Amygdala (tissue), 56 donors: ENCODE measurements at places on chromosomes 7 and 10.
A peak's percentile ranks its signal among the peaks of the same experiment; 100 is the strongest.

- DNase-seq, result no peak
Measured at GRCh38 chr7:140239653-140239935, 62.8 kb upstream of the KDM7A start.

GRCh38 chr7:73968487-73968886 lies 59.5 kb upstream of the ELN start:
- DNase-seq, result no peak

GRCh38 chr7:133614251-133614650 lies 361.4 kb downstream of the EXOC4 start:
- no peak for DNase-seq

DNA sequence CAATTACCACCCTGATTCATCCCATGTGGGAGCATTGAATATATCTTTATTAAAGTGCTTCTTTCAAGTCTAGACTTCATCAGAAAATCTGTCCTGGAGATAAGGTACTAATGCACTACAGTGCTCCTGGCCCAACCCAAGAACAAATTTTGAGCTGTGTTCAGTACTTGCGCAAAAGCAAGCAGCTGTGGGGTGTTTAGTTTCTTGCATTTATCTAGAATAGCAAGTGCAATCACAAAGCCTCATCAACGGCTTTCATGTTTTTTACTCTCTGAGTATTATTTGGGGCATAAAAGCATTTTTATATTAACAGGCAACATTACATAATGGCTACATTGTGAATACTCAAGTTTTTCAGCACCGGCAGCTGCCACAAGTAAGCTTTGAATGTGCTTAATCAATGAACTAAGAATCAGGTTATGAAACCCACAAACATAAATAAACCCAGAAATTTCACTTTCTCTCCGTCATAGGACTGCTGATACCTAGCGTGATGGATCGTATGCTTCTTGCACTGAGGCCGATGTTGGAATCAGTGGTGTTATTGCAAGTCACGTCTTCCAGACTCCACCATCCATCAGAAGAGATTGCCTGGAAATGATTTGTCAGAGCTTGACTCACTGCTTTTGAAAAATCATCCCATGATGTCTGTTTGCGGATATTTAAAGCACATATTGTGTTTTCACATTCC lies 113.1 kb downstream of the CTTNBP2 start:
- no peak for DNase-seq

GRCh38 chr10:49333192-49333591 lies 34.2 kb downstream of the C10orf71 start:
- no peak for DNase-seq

GRCh38 chr7:20330928-20331909 lies 519 bp downstream of the ITGB8 start:
- DNase-seq, result peak; percentile 86

- peak; percentile 61 for DNase-seq
Measured at GRCh38 chr7:36115448-36116321, 37.4 kb upstream of the EEPD1 start.

DNA sequence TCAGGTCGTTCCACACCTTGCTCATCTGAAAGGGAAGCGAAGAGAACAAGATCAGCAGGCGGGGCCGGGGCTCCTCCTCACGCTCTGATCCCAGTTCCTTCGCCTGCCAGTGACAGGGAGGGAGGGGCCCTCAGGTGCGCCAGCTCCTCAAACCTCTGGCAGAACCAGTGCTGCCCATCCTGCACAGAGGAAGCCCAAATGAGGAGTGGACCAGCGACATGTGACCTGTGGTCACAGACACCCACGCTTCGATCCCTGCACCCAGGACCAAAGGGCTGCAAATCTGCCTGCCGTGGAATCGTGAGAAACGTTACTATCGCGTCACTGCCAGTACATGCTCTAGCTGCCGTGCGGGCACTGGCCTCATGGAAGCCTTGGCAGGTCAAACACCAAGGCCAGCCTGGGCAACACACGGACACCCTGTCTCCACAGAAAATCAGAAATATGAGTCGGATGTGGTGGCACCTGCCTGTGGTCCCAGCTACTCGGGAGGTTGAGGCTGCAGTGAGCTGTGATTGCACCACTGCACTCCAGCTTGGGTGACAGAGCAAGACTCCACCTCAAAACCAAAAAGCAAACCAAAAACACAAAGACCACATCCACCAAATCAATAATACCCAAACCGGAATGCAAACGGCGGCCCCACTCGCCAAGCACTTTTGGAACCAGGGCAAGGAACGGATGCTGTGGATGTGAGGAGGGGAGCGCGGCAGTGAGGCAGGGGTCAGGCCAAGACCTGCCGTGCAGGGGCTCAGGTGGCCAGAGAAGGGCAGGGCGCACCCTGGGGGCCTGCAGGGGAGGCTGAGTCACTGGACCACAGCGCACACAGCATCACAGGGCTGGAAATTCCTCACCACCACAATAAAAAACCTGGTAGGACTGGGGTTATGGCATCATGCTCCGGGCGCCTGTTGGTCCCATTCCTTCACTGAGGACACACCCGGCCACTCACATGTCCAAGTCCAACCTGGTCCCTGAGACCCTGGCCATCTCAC lies 13.4 kb downstream of the NUDT1 start:
- no peak for DNase-seq

DNA sequence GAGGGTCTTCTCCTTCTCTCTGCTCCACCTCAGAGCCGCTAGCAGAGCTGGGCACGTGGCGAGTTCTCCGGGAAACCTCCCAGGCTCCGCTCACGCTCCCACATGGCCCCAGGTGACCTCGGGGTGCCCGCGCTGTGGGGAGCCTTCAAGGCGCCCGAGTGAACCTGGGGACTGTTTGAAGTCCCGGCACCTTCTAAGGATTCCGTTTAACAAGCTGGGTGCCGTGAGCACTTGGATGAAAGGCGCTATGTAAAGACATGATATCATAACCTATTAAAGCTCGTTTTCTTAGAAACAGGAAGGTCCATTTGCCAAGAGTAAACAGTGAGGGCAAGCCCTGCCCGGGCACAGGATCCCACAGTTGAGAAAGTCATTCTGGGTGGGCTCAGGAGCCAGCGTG lies 15.8 kb upstream of the MYL10 start:
- no peak for DNase-seq

GRCh38 chr7:54349229-54349628 lies 192.9 kb upstream of the VSTM2A start:
- no peak for DNase-seq

- DNase-seq, result no peak
Measured at GRCh38 chr7:117092785-117093184, 139.5 kb downstream of the ST7 start.

- DNase-seq, result no peak
Measured at GRCh38 chr7:36232555-36232954, 79.5 kb downstream of the EEPD1 start.

DNA sequence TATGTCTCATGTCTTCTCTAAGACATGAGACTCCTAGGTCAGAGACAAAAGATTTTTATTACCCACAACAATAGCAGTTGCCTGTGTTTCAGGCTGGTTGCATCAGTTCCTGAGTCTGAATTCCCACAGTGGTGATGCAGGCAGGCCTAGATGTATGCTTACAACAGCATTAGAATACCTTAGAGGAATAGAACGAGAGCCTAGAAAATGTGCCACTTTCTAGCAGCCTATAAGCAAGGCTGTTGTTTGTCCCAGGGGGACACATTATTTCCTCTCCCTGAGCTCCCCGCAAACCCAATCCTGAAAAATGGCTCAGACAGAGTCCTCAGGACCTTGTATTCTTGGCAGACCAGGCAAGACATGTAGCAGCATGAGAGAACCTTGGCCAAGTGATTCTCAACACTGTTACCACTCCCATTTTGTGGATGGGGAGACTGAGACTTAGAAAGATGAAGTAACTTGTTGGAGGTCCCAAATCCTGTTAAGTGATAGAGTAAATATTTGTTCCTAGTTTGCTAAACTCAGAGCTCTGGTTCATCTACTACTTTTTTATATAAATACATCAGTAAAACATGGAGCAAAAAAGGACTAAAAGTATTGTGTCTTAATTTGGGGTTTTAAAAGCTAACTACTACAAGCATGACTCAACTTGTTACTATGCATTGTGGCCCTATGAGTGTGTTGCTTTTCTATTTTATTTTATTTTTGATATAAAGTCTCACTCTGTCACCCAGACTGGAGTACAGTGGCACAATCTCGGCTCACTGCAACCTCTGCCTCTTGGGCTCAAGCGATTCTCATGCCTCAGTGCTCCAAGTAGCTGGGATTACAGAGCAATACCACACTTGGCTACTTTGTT lies 14.2 kb downstream of the VTI1A start:
- no peak for DNase-seq

DNA sequence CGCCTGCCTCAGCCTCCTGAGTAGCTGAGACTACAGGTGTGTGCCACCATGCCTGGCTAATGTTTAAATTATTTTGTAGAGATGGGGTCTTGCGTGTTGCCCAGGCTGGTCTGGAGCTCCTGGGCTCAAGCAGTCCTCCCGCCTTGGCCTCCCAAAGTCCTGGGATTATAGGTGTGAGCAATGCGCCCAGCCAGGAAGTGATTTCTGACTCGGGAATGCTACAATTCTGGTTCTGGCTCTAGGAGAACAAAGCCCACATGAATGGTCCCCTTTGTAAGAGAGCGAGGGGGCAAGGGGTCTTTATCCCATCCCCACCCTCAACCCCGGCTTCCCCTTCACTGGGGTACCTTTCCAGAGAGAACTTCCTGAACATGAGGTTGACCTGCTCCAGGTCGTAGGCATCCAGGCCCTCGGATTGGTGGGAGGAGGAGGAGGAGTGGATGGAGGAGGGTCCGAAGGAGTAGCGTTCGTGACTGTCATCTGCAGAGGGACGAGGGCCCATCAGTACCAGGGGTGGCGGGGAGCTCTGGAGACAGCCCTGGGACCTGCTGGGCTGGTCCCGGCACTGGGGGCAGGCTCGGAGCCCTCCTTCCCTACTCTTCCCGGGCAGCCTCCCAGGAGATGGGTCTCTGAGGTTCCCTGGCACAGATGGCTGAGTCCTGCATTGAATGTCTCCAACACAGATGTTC lies 79.9 kb upstream of the GNA12 start:
- no peak for DNase-seq

DNA sequence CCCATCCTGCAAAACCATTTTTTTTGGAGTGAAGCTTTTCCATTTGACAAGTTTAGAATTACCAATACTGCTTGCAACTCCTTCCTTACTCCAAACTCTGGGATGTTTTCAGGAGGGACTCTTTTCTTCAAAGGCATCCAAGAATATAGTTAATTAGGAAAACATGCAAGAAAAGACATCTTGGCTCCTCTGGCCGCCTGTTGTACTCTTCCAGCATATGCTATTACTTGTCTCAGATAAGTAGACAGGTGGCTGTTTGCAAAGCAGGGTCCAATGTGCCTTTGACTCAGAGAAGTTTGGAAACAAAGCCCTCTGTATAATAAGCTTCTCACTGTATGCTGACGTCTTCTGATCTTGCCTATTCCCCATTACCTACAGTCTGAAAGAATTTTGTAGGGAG lies 746.5 kb downstream of the AUTS2 start:
- no peak for DNase-seq
